CD4-positive, alpha-beta T cell treated with Interleukin-15 for 4 hours (primary cell): ENCODE measurements at places on chromosomes 1 and 21.
A peak's percentile ranks its signal among the peaks of the same experiment; 100 is the strongest.

GRCh38 chr21:38979271-38980121 is 173.8 kb downstream of the ETS2 start:
- DNase-seq = no peak

DNA sequence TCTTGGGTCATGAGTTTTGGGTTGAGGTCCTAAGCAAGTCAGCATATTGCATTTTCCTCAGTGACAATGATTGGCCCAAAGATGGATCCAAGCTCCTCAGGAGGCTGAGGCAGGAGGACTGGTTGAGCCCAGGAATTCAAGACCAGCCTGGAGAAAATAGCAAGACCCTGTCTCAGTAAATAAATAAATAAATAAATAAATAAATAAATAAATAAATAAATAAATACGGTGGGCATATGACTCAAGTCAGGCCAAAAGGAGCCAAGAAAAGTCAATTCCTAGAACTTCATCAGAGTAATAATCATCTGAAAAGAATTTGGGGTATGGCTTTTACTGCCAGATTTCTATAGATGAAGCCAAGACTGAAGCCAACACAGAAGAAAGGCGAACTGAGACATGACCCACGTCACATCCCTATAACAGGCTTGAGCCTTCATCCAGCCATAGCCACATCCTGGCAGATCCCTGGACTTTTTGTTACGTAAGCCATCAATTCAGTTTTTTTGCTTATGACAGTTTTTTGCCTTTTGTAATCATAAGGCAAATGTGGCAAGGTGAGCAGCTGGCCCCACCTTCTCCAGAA is 88.5 kb upstream of the NFASC start:
- DNase-seq = no peak

GRCh38 chr1:157087030-157087429 is 12.6 kb downstream of the ETV3L start:
- DNase-seq = no peak

GRCh38 chr21:30758306-30758705 is 3.1 kb upstream of the KRTAP21-1 start:
- no peak for DNase-seq

DNA sequence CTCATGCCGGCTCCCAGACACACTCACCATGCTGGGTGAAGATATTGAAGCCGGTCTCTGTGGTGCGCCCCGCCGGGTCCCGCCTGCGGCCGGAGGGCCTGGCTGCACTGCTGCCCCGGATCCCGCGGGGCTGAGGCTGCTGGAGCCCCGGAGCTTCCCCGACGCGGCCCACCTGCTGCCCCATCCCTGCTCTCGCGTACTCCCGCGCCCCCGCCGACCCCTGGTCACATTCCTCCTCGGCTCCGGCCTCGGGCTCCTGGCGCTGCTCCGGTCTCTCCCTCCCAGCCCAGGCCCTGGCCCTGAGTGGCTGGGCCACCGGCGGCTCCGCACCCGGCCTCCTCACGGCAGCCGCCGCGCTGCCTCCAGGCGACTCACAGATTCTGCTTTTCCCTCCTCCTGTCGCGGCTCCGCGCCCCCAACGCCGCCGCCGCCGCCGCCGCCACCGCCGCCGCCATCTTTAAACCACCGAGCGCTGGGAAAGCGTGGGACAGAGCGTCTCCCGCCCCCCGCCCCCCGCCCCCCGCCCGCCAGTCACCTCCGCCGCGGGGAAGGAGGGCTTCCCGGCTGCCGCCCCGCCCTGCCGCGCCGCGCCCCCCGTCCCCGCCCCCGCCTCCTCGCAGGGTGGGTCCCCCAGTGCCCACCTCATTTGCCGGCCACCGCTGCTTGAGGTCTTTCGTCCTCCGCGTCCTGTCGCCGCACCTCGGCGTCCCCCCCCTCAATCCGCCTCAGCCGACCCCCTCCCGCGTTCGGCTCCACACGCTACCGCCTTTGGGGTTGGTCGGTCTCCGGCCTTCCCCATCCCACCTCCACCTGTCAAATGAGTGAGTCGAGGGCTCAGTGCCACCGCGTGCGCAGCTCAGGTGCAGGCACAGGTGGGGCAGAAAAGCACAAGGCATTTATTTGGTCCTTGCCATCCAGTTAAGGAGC is at the start of gene ABL2:
Gene ABL2 (minus strand): TSS at position 464 of the 927 bp plus-strand sequence. CDS start 280 bp downstream, at position 184.
- peak; percentile 51 for DNase-seq
